Smooth muscle cell of the pulmonary artery (primary cell): ENCODE measurements at places on chromosomes 16 and 17. TPM values are rescaled to one million over a fixed set of nuclear protein-coding genes. Genes with fewer than 3 reads are reported as not detected.

Gene ANKS4B
- not detected in 2 replicates for total RNA-seq

Gene ZDHHC1
- 8.1 and 10.5 TPM in 2 replicates for total RNA-seq

Gene FOXJ1
- total RNA-seq, result not detected in 2 replicates

Gene TEPSIN
- total RNA-seq, result 10.5 and 13.8 TPM in 2 replicates

Gene SLC13A2
- total RNA-seq, result not detected in 2 replicates

Gene NPIPB13
- total RNA-seq, result 0.59 and 0.73 TPM in 2 replicates

Gene CFAP97D1
- total RNA-seq, result under 0.01 TPM in 1 of 2 replicates, not detected in the other

Gene KRTAP9-2
- total RNA-seq, result not detected in 2 replicates

Gene ABCA6
- total RNA-seq, result 12.4 and 42.6 TPM in 2 replicates

Gene DOC2B
- not detected in 2 replicates for total RNA-seq
